ENCODE measurements at places on chromosomes 13 and 19.
A peak's percentile ranks its signal among the peaks of the same experiment; 100 is the strongest.

- no peak overlapping the region for H3K27ac ChIP-seq
- no peak for DNase-seq
- H3K4me1 ChIP-seq = no peaks in the 10 kb centered on the region
- H3K4me3 ChIP-seq = no peak overlapping the region
- H3K36me3 ChIP-seq = no peaks in the 10 kb centered on the region
- no peaks in the 10 kb centered on the region for H3K27me3 ChIP-seq
These were observed 11.3 kb downstream of the ZFR2 start for GRCh38 chr19:3857449-3858003.

- DNase-seq = peak; percentile 58
- H3K4me3 ChIP-seq = peak overlapping the region; percentile 57
- H3K27ac ChIP-seq = peak overlapping the region; percentile 74
- H3K4me1 ChIP-seq = peaks cover 39% of the 10 kb centered on the region
These were observed 431.7 kb downstream of the KLF12 start for GRCh38 chr13:73702419-73703071.

DNA sequence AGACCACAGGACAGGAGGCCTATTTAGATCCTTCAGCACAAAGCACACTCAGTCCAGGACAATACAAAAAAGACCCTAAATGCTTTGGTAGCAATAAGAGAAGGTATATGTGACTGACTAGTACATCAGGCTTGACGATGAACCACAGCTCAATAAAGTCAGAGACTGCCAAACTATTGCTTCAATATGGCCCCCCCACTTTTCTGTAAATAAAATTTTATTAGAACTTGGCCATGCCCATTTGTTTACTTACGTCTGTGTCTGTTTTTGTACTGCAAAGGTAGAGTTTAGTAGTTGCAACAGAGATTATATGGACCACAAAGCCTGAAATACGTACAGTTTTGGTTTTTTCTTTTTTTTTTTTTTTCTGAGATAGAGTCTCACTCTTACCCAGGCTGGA is 136.7 kb downstream of the IRS2 start:
- no peak overlapping the region for H3K27ac ChIP-seq
- H3K4me3 ChIP-seq = no peak overlapping the region
- peaks cover 4% of the 10 kb centered on the region for H3K4me1 ChIP-seq
- H3K27me3 ChIP-seq = peaks cover 7% of the 10 kb centered on the region

- H3K27ac ChIP-seq = no peak overlapping the region
- H3K36me3 ChIP-seq = peaks cover 24% of the 10 kb centered on the region
- no peaks in the 10 kb centered on the region for H3K27me3 ChIP-seq
- no peak for DNase-seq
These were observed 56.7 kb downstream of the RCBTB2 start for GRCh38 chr13:48476215-48476614.

- H3K27ac ChIP-seq = no peak overlapping the region
- no peak overlapping the region for H3K4me3 ChIP-seq
- no peaks in the 10 kb centered on the region for H3K36me3 ChIP-seq
- H3K27me3 ChIP-seq = no peaks in the 10 kb centered on the region
- H3K4me1 ChIP-seq = no peaks in the 10 kb centered on the region
- DNase-seq = no peak
These were observed 1782.4 kb upstream of the PCDH20 start for GRCh38 chr13:63198071-63198470.

GRCh38 chr13:99331881-99332293 is 24.7 kb upstream of the GPR183 start:
- no peak overlapping the region for H3K27ac ChIP-seq
- peak; percentile 40 for DNase-seq
- H3K27me3 ChIP-seq = no peaks in the 10 kb centered on the region

GRCh38 chr13:39494633-39495032 is 108.4 kb downstream of the LHFPL6 start:
- no peak overlapping the region for H3K27ac ChIP-seq
- no peak overlapping the region for H3K4me3 ChIP-seq

DNA sequence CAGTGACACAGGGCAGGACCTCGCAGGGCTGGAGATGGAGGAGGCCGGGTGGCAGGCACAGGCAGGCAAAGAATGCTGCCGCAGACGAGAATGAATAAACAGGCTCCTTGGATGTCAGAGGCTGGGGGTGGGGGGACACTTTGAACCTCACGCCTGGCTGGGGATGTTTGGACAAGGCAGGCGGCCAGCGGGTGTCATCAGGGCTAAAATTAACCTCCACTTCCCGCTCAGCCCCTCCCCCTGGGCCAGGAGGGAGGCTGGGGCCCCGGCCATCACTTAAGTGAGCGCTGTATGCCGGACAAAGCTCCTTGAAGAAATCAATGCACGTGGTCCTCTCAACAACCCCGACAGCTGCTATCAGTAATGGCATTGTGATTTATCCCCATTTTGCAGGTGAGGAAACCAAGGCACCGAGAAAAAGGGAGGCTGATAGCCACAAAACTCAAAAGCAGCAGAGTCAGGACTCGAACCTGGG is 10.3 kb upstream of the FUT5 start:
- H3K4me1 ChIP-seq = no peaks in the 10 kb centered on the region
- peaks cover 10% of the 10 kb centered on the region for H3K27me3 ChIP-seq
- DNase-seq = no peak
- H3K27ac ChIP-seq = no peak overlapping the region

- no peaks in the 10 kb centered on the region for H3K36me3 ChIP-seq
- peaks cover 12% of the 10 kb centered on the region for H3K27me3 ChIP-seq
- H3K4me3 ChIP-seq = no peak overlapping the region
- no peaks in the 10 kb centered on the region for H3K4me1 ChIP-seq
- DNase-seq = no peak
- H3K27ac ChIP-seq = no peak overlapping the region
These were observed 216.1 kb upstream of the TMTC4 start for GRCh38 chr13:100890645-100891044.

GRCh38 chr13:92900446-92900845 is 326.2 kb upstream of the GPC6 start:
- no peak overlapping the region for H3K27ac ChIP-seq
- H3K27me3 ChIP-seq = no peaks in the 10 kb centered on the region
- no peaks in the 10 kb centered on the region for H3K36me3 ChIP-seq
- no peak for DNase-seq
- no peaks in the 10 kb centered on the region for H3K4me1 ChIP-seq

DNA sequence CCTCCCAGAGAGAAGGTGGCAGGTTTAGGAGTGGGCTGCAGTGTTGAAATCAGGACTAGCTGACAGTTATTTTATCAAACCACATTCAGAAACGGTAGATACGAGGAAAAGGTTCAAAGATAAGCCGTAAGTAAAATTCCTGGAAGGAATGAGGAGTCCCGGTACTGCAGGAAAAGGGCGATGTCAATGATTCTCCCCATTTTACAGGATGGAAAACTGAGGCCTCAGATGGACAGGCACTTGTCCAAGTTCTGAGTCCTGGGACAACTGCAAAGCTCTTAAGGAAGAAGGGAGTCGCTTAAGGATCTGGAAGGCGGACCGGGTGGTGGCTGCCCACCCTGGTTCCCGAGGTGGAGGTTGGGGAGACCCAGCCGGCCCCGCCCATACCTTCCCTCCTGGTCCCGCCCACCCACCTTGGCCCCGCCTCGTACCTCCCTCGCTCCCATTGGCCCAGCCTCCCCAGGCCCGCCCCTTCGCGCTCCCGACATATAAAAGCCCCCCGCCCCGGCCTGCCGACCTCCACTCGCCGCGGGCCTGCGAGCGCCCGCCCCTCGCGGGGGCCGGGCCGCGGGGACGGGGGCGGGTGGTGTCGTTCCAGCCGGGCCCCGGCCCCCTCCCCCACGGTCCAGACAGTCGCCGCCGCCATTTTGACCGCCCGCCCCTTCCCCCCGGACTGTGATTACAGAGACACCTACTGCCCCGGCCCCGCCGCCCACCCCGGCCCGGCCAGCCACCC is 603 bp downstream of the RFX1 start:
- peaks cover 4% of the 10 kb centered on the region for H3K36me3 ChIP-seq
- peak overlapping the region; percentile 94 for H3K4me3 ChIP-seq
- H3K27me3 ChIP-seq = no peaks in the 10 kb centered on the region
- H3K27ac ChIP-seq = peak overlapping the region; percentile 87

GRCh38 chr19:11166281-11167142 is 10.9 kb upstream of the SPC24 start:
- no peak overlapping the region for H3K4me3 ChIP-seq
- H3K27me3 ChIP-seq = no peaks in the 10 kb centered on the region
- H3K4me1 ChIP-seq = no peaks in the 10 kb centered on the region
- no peak for DNase-seq
- H3K36me3 ChIP-seq = no peaks in the 10 kb centered on the region
- no peak overlapping the region for H3K27ac ChIP-seq

GRCh38 chr19:7197760-7198696 is 96.2 kb downstream of the INSR start:
- H3K36me3 ChIP-seq = no peaks in the 10 kb centered on the region
- H3K27me3 ChIP-seq = peaks cover 21% of the 10 kb centered on the region

GRCh38 chr19:39924389-39924788 is 10.0 kb downstream of the FCGBP start:
- peaks cover 16% of the 10 kb centered on the region for H3K4me1 ChIP-seq
- no peak overlapping the region for H3K4me3 ChIP-seq
- H3K36me3 ChIP-seq = peaks cover 9% of the 10 kb centered on the region

DNA sequence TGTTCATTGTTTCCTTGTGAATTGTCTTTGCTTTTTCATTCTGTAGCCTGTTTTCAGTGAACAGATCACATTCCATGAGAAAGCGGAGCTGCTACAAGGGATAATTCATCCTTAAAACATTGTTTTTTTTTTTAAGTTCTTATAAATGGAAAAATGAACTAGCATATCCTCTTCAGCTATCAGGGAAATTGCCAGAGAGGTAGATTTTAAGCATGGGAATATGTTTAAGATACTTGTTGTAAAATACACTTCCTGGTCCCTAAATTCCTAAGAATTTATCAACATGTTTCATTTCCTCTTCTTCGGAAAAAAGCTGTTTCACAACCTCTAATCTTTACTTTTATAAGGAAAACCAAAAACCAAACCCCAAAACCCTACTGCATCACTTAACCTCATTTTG is 238.0 kb downstream of the POSTN start:
- no peaks in the 10 kb centered on the region for H3K36me3 ChIP-seq
- no peaks in the 10 kb centered on the region for H3K4me1 ChIP-seq
- H3K27me3 ChIP-seq = peaks cover 2% of the 10 kb centered on the region
- H3K4me3 ChIP-seq = no peak overlapping the region

- H3K27ac ChIP-seq = no peak overlapping the region
- no peak overlapping the region for H3K4me3 ChIP-seq
These were observed 837.0 kb downstream of the SLITRK6 start for GRCh38 chr13:84962141-84962750.

- peak; percentile 66 for DNase-seq
- peaks cover 9% of the 10 kb centered on the region for H3K36me3 ChIP-seq
- peak overlapping the region; percentile 64 for H3K4me3 ChIP-seq
- peak overlapping the region; percentile 92 for H3K27ac ChIP-seq
- H3K27me3 ChIP-seq = no peaks in the 10 kb centered on the region
- peaks cover 56% of the 10 kb centered on the region for H3K4me1 ChIP-seq
These were observed 13.2 kb upstream of the ASF1B start for GRCh38 chr19:14149509-14149994.

GRCh38 chr13:68057836-68058235 is 827.7 kb upstream of the PCDH9 start:
- no peak overlapping the region for H3K4me3 ChIP-seq
- H3K4me1 ChIP-seq = no peaks in the 10 kb centered on the region
- no peaks in the 10 kb centered on the region for H3K36me3 ChIP-seq
- DNase-seq = no peak
- no peaks in the 10 kb centered on the region for H3K27me3 ChIP-seq

DNA sequence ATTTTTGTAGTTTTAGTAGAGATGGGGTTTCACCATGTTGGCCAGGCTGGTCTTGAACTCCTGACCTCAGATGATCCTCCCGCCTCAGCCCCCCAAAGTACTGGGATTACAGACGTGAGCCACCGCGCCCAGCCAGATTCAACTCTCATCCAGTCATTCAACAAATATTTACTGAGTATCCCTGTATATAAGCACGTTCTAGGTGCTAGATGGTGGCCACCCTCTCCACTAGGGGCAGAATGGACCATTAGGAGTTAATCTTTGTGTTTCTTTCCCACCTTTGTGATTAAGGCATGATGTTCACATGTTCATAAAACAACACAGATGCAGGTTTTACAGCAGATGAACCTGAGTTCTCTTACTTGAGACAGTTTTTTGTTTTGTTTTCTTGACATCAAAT is 7.3 kb downstream of the SHKBP1 start:
- peaks cover 7% of the 10 kb centered on the region for H3K4me1 ChIP-seq
- H3K36me3 ChIP-seq = peaks cover 32% of the 10 kb centered on the region
- H3K4me3 ChIP-seq = no peak overlapping the region
- H3K27me3 ChIP-seq = no peaks in the 10 kb centered on the region

GRCh38 chr13:98945863-98946605 is 31.8 kb downstream of the DOCK9 start:
- DNase-seq = no peak
- peaks cover 14% of the 10 kb centered on the region for H3K4me1 ChIP-seq
- H3K27ac ChIP-seq = no peak overlapping the region
- H3K4me3 ChIP-seq = no peak overlapping the region

DNA sequence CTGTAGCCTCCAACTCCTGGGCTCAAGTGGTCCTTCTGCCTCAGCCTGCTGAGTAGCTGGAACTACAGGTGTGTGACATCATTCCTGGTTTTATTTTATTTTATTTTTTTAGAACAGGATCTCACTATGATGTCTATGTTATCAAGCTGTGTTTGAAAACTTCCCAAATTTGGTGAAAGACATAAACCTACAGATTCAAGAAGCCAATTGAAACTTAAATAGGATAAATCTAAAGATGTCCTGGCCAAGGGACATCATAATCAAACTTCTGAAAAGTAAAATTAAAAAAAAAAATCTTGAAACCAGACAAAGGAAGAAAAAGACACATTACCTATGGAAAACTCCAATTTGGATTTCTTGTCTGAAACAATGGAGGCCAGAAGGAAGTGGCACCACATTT is 23.1 kb upstream of the PDX1 start:
- peaks cover 47% of the 10 kb centered on the region for H3K27me3 ChIP-seq
- no peak for DNase-seq
- H3K4me3 ChIP-seq = no peak overlapping the region
- H3K4me1 ChIP-seq = no peaks in the 10 kb centered on the region
- H3K27ac ChIP-seq = no peak overlapping the region
- H3K36me3 ChIP-seq = no peaks in the 10 kb centered on the region

- no peaks in the 10 kb centered on the region for H3K4me1 ChIP-seq
- no peaks in the 10 kb centered on the region for H3K27me3 ChIP-seq
- DNase-seq = no peak
- no peaks in the 10 kb centered on the region for H3K36me3 ChIP-seq
These were observed 855.7 kb downstream of the SLITRK5 start for GRCh38 chr13:88526853-88527215.

- no peak overlapping the region for H3K27ac ChIP-seq
- peaks cover 4% of the 10 kb centered on the region for H3K4me1 ChIP-seq
These were observed 15.9 kb downstream of the KANK2 start for GRCh38 chr19:11181488-11181887.

GRCh38 chr19:1055028-1055425 is 11.9 kb upstream of the ARHGAP45 start:
- DNase-seq = no peak
- no peak overlapping the region for H3K27ac ChIP-seq
- peaks cover 21% of the 10 kb centered on the region for H3K36me3 ChIP-seq
- no peaks in the 10 kb centered on the region for H3K27me3 ChIP-seq
- H3K4me1 ChIP-seq = peaks cover 12% of the 10 kb centered on the region

DNA sequence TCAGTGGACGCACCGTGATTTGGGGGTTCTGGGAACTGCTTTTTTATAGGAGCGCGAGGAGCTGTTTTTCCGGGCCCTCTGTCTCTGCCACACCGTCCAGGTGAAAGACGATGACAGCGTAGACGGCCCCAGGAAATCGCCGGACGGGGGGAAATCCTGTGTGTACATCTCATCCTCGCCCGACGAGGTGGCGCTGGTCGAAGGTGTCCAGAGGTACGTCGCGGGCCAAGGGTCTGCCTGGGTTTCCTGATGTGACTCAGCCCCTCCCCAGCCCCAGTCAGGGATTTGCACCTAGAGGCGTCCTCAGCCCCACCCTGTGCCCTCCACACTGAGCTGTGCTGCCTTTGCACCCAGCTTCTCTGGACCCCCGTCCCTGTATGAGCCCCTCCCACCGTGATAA is 136.2 kb upstream of the MCF2L start:
- DNase-seq = no peak
- no peaks in the 10 kb centered on the region for H3K27me3 ChIP-seq
- no peak overlapping the region for H3K4me3 ChIP-seq
- no peak overlapping the region for H3K27ac ChIP-seq

All from activated CD4-positive, alpha-beta T cell treated with anti-CD3 and anti-CD28 coated beads for 36 hours (primary cell).